ENCODE measurements at places on chromosomes 7 and 10. TPM values are rescaled to one million over a fixed set of nuclear protein-coding genes. Genes with fewer than 3 reads are reported as not detected.

Gene ACTR3C
- total RNA-seq = 5.2 TPM

Gene PLEKHA1
- total RNA-seq = 39.8 TPM

Gene TMEM139
- total RNA-seq = 1.2 TPM

Gene CCDC172
- not detected for total RNA-seq

Gene AKR1C2
- total RNA-seq = 44.7 TPM

Gene PLEKHS1
- total RNA-seq = 0.29 TPM

DNA sequence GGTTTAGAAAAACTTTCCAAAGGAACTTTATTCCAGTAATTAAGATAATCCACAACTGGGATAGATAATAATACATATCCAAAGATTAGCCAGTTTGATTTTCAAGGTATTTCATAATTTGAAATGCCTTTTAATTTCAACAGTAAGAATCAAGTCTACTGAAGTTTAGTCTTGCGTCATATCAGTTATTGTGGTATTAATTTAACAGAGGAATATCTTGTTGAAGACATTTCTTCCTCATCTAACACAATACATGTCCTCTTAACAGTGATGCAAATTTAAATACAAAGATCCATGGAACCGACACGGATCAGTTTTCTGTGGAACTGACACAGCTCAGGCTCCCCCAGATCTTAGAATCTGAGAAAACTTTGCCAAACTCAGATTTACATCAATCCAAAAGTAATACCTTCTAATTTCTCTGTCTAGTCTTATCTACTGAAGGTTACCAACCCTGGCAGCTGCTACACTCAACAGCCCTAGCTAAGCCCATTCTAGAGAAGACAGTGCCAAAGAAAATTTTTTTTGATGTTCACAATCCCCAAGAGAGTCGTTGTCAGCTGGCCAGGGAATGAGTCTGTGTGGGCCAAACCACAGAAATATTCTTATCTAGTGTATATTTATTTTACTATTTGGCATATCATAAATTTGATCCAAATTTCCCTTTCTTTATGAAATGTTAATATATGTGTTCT is 365.2 kb upstream of the MEOX2 start:
- no peak for DNase-seq
- no peak overlapping the region for H3K4me3 ChIP-seq
- no peaks in the 10 kb centered on the region for H3K27me3 ChIP-seq

GRCh38 chr10:103499881-103500280 is 6.4 kb downstream of the NEURL1 start:
- H3K4me1 ChIP-seq = no peaks in the 10 kb centered on the region
- H3K27me3 ChIP-seq = no peaks in the 10 kb centered on the region
- no peaks in the 10 kb centered on the region for H3K36me3 ChIP-seq
- no peak overlapping the region for H3K4me3 ChIP-seq

- H3K36me3 ChIP-seq = no peaks in the 10 kb centered on the region
- no peaks in the 10 kb centered on the region for H3K4me1 ChIP-seq
- DNase-seq = no peak
- no peak overlapping the region for H3K27ac ChIP-seq
- no peak overlapping the region for H3K4me3 ChIP-seq
Measured at GRCh38 chr7:4800487-4800886, 25.1 kb downstream of the AP5Z1 start.

DNA sequence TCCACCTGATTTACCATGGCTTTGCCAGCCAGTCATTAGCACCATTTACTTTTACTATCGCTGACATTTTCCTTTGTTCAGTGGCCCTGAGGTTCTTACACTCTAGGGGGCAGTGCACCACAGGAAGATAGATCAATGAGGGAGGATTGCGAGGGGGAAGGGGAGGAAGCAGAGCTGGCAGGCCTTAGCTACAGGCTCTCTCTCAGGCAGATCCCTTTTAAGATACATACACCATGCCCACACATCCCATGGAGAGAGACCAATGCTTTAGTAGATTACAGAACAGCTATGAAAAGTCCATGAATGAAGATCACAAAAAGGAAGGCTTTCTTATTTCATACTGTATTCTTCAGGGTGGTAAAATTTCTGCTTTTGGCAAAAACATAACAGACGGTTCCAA is 47.4 kb downstream of the DENND11 start:
- no peaks in the 10 kb centered on the region for H3K4me1 ChIP-seq
- peaks cover 3% of the 10 kb centered on the region for H3K36me3 ChIP-seq
- no peaks in the 10 kb centered on the region for H3K27me3 ChIP-seq
- no peak overlapping the region for H3K27ac ChIP-seq
- no peak overlapping the region for H3K4me3 ChIP-seq

DNA sequence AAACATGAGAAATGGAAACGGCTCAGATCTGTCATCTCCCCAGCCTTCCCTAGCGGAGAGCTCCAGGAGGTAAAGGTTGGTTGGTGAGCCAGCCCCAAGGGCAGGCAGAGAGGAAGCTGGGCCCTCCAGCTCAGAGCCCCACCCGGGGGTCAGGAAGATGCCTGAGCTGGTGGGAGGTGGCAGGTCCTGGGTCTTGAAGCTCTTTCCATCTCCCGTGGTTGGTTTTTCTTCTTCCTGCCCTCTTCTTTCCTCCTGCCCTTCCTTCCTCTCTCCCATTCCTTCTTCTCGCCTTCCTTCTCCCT is 384.2 kb upstream of the FOXK1 start:
- no peak overlapping the region for H3K4me3 ChIP-seq
- no peaks in the 10 kb centered on the region for H3K36me3 ChIP-seq
- no peak for DNase-seq
- H3K27ac ChIP-seq = no peak overlapping the region
- H3K4me1 ChIP-seq = no peaks in the 10 kb centered on the region

DNA sequence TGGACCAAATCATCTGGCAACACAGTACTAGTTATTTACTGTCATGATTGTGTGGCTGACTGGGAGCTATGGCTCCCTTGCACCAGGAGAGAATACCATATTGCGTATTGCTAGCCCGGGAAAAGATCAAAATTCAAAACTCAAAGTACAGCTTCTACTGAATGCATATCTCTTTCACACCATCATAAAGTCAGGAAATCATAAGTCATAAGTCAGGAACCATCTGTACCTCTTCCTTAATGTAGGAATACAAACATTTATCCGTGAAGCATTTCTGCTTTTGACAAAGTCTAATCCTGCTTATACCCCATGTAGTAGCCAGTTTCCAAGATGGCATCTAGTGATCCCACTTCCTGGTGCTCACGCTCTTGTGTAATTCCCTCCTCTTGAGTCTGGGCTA is 2.2 kb upstream of the CREB3L2 start:
- no peak for DNase-seq
- H3K27ac ChIP-seq = no peak overlapping the region
- no peaks in the 10 kb centered on the region for H3K4me1 ChIP-seq
- no peaks in the 10 kb centered on the region for H3K36me3 ChIP-seq
- no peak overlapping the region for H3K4me3 ChIP-seq
- H3K27me3 ChIP-seq = no peaks in the 10 kb centered on the region

DNA sequence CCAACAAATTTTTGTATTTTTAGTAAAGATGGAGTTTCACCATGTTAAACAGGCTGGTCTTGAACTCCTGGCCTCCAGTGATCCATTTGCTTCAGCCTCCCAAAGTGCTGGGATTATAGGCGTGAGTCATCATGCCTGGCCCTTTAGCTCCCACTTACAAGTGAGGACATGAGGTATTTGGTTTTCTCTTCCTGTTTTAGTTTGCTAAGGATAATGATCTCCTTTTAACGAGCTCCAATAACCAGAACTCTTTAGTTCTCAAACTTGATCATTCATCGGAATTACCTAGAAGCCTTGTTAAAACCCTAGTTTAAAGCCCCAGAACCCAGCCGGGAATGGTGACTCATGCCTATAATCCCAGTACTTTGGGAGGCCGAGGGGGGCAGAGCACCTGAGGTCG is 481.4 kb downstream of the TYW1 start:
- no peaks in the 10 kb centered on the region for H3K4me1 ChIP-seq
- no peaks in the 10 kb centered on the region for H3K27me3 ChIP-seq
- no peaks in the 10 kb centered on the region for H3K36me3 ChIP-seq
- DNase-seq = no peak

DNA sequence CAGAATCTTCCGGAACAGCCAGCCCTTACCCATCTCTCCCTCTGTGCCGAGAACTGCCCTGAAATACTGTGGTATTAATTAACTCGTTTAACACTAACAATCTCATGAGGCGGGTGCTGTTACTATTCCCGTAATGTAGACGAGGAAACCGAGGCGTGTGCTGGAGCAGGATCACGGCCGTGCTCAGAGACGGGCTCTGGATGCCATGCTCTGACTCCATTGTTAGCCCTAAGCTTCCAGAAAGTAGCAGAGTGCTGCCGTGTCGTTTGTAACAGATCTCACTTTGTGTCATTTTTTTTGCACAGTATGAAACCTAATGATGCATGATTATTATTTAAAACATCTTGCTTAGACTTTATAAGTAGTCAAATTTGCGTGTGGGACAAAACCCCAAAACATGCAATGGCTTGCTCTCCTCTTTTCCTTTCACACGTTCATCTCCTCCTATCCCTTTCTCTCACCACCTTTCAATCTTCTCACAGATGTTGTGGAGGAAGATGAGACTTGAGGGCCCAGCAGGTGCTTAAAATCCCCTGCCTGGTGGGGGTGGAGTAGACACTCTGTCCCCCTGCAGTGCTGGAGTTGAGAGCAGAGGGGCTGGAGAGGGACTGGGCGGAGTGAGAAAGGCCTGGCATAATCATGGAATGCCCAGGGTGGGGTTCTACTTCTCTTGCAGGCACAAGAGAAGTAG is 482 bp upstream of the ACTR3C start:
- H3K36me3 ChIP-seq = no peaks in the 10 kb centered on the region
- H3K27ac ChIP-seq = no peak overlapping the region
- no peaks in the 10 kb centered on the region for H3K27me3 ChIP-seq
- H3K4me3 ChIP-seq = peak overlapping the region; percentile 60

DNA sequence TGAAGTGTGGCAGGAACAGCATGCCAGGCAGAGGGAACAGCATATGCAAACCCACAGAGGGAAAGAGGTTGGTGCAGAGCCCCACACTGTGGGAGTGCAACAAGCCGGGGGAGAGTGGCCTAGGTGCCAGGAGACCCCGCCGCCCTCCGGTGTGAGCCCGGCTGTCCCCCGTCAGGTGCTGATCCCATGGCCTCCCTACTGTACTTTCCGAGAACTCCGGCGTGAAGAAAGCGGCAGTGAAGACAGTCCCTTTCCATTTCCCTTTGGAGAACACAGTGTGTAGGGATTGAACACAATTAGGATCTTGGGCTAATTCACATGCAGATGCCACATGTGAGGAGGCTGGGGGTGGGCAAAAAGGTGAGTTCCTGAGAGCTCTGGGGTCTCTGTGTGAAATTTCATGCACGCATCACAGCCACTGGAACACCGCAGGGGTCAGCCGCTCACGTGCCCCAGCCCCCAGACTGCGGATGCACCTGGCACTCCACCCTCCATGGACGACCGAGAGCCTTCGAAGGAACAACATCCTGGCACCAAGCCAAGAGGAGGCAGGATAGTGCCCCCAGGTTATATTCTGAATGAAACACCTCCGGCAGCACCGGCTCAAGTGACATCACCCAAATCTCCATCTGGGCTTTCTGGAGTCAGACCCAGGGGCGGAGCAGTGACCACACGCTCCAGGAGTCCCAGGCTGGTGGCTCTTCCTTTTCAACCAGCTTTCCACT is 82.1 kb upstream of the PPP2R2D start:
- no peaks in the 10 kb centered on the region for H3K27me3 ChIP-seq
- no peak overlapping the region for H3K27ac ChIP-seq
- DNase-seq = peak; percentile 51
- no peak overlapping the region for H3K4me3 ChIP-seq

- no peaks in the 10 kb centered on the region for H3K27me3 ChIP-seq
- no peak for DNase-seq
- no peaks in the 10 kb centered on the region for H3K36me3 ChIP-seq
- no peak overlapping the region for H3K27ac ChIP-seq
- H3K4me1 ChIP-seq = no peaks in the 10 kb centered on the region
Measured at GRCh38 chr7:156117542-156118247, 305.4 kb upstream of the SHH start.

DNA sequence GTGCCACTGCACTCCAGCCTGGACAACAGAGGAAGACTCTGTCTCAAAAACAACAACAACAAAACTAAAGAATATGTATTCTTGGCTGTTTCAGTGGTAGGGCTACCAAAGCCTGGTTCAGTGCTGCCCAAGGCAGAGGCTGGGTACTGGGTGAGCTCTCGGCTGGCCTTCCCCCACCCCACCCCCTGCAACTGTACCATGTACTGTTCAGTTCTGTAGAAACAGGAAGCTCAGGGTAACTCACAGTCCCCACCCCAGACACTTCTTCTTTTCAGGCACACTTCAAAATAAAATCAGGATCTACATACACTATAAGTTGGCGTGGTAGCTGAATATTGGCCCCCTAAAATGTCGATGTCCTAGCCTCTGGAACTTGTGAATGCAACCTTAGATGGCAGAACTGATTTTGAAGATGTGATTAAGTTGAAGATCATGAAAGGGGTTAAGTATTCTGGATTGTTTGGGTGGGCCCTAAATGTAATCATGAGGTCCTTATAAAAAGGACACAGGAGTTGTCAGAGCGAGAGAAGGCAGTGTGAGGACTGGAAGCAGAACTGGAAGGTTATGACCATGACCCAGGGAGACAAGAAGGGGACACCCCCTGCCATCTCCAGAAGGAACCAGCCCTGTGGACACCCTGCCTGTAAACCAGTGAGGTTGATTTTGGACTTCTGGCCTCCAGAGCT is 31.2 kb downstream of the TBXAS1 start:
- H3K27ac ChIP-seq = no peak overlapping the region
- H3K27me3 ChIP-seq = no peaks in the 10 kb centered on the region
- H3K36me3 ChIP-seq = no peaks in the 10 kb centered on the region
- no peak overlapping the region for H3K4me3 ChIP-seq
- no peaks in the 10 kb centered on the region for H3K4me1 ChIP-seq

- H3K4me1 ChIP-seq = no peaks in the 10 kb centered on the region
- no peak overlapping the region for H3K27ac ChIP-seq
- DNase-seq = no peak
Measured at GRCh38 chr10:98971464-98971863, 264.2 kb downstream of the HPSE2 start.

DNA sequence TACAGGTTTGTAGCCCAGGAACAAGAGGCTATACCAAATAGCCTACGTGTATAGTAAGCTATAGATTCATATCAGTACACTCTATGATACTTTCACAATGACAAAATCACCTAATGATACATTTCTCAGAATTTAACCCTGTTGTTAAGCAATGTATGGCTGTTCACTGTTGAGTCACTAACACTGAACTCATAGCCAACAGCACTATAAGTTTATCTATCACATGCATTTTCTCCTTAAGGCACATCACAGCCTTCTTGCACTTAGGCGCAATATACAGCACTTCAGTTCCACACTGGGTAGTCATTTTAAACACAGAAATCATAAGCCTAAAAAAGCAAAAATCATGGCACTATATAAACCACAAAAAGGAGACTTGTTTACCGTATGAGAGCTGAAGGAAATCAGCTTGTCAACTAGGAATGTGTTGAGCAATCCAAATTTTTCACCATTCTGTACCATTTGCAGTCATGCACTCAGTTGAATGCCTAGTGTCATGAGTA is 45.6 kb downstream of the ZNF438 start:
- no peaks in the 10 kb centered on the region for H3K36me3 ChIP-seq
- no peaks in the 10 kb centered on the region for H3K27me3 ChIP-seq
- H3K27ac ChIP-seq = no peak overlapping the region

- no peaks in the 10 kb centered on the region for H3K4me1 ChIP-seq
- no peak overlapping the region for H3K27ac ChIP-seq
- H3K36me3 ChIP-seq = no peaks in the 10 kb centered on the region
- H3K4me3 ChIP-seq = no peak overlapping the region
- H3K27me3 ChIP-seq = no peaks in the 10 kb centered on the region
Measured at GRCh38 chr7:150848561-150849115, 3.7 kb upstream of the AOC1 start.

- H3K27ac ChIP-seq = peak overlapping the region; percentile 44
- peaks cover 4% of the 10 kb centered on the region for H3K4me1 ChIP-seq
- H3K36me3 ChIP-seq = no peaks in the 10 kb centered on the region
- H3K27me3 ChIP-seq = no peaks in the 10 kb centered on the region
- no peak for DNase-seq
- H3K4me3 ChIP-seq = no peak overlapping the region
Measured at GRCh38 chr7:40599836-40600235, 465.0 kb downstream of the SUGCT start.

All from aorta (tissue), 5 donors.